Stimulated activated CD4-positive, alpha-beta T cell treated with anti-CD3 and anti-CD28 coated beads, TNF-alpha, amount 100 ng/mL, for 24 hours (primary cell): ENCODE measurements at places on chromosomes 5 and 9.

GRCh38 chr5:15008921-15009320, 137.3 kb upstream of the ANKH start:
- DNase-seq: no peak

GRCh38 chr9:12212860-12213259, 480.3 kb upstream of the TYRP1 start:
- DNase-seq: no peak

- DNase-seq: no peak
Observed at GRCh38 chr9:94181408-94182181, 77.5 kb upstream of the ZNF169 start.

DNA sequence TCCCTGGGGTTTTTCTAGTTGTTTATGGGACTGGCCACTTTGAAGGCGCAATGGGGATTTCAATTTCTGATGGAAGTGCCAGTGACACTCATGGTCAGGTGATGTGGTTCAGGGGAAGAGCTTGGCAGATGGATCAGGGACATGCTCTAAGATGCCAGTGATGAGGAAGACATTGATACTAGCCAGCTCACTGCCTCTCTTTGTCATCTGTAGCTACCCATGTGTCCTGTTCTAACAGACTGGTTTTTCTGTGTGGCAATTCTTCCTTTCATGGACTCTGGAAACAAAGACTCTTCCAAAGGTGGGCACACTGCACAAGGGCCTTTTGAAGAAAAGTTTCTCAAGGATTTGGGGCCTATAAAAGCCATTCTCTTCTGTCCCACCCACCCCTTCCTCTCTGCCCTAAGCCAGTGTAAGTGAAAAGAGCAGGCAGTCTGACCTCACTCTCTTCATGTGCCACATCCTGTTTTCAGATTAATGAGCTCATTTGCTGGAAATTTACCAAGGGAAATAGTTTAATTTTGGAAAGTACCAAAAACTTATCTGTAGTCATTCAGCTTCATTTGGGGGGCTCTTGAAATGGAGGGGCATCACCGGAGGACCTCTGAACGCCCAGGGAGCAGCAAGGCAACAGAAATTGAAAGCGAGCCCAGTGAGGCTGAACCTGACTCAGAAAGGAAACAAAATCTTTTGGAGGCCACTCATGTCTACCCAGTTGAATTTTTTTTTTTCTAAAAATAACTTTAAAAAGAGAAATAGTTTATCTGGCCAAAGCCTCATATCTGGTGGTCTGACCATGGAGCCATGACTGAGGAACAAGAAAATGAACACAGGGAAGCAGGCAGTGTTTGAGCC, 4.9 kb upstream of the TRAF1 start:
- DNase-seq: no peak

DNA sequence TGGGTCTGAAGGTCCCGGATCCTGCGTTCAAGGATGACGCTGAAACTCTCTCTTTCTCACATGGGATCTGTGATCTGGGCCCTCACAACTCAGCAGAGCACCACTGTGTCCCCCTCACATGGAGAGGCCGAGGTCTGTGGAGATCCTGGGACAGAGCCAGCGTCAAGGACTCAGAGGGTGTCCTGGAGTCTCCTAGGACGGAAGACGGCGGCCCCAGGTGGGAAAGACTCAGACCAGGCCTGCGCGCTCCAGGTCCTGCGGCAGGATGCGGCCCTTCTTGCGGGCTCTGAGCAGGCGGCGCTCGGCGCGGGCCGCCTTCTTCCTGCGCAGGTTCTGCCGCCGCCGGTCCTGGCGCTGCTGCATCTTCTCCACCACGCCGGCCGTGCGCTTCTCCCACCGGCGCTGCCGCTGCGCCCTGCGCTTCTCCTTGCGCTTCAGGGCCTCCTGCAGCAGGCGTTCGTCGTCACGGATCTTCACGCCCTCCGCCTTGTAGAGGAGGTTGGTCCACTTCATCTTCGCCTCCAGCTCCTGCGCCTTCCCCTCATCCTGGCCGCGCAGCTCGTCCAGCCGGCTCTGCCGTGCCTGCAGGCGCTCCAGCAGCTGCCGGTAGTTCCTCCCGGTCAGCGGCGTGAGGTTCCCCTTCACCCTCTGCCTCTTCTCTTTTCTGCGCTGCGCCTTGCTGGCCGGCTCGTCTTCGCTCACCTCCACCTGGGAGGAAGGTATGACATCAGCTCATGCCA, 4.2 kb downstream of the SURF6 start:
- no peak for DNase-seq

GRCh38 chr9:95004411-95005277, 278.1 kb downstream of the AOPEP start:
- DNase-seq: no peak

GRCh38 chr5:67173959-67174358, 22.6 kb downstream of the CD180 start:
- no peak for DNase-seq

DNA sequence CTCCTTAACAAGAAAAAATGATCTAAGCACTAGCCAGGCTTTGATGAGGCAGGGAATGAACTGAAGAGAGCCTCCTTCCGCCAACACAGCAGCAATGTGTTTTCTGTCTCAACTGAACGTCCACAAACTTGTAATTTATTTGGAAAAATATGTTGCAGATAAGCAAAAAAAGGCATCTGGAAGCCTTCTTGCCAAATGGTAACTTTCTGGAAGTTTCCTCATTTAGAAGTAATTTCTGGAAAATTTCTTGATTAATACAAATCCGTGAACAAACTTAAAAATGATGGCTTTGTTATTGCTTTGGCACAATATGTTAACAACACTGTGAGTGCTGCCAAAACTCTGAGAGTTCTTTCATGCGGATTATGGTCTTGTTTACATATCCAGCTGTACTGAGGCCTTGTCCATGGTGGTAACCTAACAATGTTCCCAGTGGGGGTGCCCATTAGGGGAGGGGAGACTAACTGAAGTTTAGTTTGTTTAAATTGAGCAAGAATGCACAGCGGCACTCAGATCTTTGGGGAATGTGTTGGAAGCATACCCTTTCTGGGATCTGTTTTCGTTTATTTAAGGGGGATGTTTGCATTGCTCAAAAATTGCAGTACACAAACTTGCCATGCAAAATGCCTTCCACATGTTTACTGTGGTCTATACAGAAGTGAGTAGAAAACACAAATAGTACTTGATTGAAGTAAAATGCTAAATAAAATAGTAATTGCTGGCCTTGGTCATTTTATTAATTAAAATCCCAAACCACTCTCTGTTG, 334.7 kb downstream of the NR2F1-AS1 start:
- no peak for DNase-seq

DNA sequence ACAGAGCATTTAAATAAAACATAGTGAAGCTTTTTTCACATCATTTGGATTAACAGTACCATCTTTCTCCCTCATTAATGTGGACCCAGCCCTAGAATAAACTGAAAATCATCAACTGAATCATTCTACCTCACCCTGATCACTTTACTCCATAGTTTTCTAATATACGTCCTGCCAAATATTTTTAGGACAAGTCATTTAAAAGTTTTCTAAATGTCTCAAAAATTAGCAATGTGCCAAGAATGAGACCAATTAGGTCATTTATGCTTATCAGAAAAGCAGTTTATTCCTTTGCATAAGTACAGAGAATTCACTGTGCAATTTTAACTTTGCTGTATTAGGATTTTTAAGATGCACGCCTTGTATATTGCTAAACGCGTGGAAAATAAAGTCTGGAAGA, 284.4 kb downstream of the PIK3R1 start:
- DNase-seq: no peak

- no peak for DNase-seq
Observed at GRCh38 chr5:81642210-81642609, 108.7 kb downstream of the SSBP2 start.

DNA sequence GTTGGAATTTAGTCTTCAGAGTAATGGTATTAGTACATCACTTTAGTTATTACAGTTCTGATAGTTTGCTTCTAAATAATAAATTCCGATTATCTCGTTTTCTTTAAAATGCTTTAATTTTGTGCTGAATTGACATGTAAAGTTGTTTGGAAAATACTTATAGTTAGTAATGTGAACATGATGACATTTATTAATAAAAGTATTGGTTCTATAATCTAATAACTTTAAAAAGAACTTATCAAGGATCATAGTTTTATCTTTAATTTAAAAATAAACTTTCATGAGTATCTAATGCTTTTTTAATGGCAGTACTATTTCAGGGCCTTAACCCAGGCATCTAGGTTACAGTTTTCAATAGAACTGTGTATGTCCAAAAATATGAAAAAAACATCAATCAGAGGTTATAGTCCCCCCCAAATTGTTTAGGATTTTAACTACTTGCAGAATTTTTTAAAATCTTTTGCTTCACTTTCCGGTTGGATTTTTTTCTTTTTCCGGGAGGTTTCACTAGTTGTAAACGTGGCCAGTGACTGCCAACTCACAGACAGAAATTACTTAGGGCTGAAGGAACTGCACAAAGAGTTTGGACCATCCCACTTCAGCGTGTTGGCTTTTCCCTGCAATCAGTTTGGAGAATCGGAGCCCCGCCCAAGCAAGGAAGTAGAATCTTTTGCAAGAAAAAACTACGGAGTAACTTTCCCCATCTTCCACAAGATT, 680 bp downstream of the GPX8 start:
- no peak for DNase-seq

DNA sequence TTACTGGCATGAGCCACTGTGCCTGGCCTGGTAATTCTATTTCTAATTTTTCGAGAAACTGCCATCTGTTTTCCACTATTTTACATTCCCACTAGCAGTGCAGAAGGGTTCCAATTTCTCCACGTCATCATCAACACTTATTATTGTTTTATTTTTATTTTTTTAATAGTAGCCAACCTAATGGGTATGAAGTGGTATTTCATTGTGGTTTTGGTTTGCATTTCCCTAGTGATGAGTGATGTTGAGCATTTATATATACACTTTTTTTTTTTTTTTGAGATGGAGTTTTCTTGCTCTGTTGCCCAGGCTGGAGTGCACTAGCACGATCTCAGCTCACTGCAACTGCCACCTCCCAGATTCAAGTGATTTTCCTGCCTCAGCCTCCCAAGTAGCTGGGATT, 28.3 kb downstream of the WWC1 start:
- DNase-seq: no peak

- DNase-seq: peak; percentile 76
Observed at GRCh38 chr5:138178516-138179276, at the start of the genes BRD8 and KIF20A. Gene BRD8 (minus strand): TSS chr5:138178630. CDS start chr5:138178614, 16 bp downstream. Gene KIF20A (plus strand): TSS chr5:138179112. CDS start chr5:138179681, 569 bp downstream.

GRCh38 chr5:59246145-59246869, 647.2 kb downstream of the PDE4D start:
- DNase-seq: no peak

GRCh38 chr9:37512437-37512836, 26.7 kb downstream of the POLR1E start:
- DNase-seq: no peak

GRCh38 chr5:96709152-96709821, 47.1 kb downstream of the CAST start:
- no peak for DNase-seq

GRCh38 chr5:174336479-174336878, 291.0 kb downstream of the NSG2 start:
- no peak for DNase-seq

DNA sequence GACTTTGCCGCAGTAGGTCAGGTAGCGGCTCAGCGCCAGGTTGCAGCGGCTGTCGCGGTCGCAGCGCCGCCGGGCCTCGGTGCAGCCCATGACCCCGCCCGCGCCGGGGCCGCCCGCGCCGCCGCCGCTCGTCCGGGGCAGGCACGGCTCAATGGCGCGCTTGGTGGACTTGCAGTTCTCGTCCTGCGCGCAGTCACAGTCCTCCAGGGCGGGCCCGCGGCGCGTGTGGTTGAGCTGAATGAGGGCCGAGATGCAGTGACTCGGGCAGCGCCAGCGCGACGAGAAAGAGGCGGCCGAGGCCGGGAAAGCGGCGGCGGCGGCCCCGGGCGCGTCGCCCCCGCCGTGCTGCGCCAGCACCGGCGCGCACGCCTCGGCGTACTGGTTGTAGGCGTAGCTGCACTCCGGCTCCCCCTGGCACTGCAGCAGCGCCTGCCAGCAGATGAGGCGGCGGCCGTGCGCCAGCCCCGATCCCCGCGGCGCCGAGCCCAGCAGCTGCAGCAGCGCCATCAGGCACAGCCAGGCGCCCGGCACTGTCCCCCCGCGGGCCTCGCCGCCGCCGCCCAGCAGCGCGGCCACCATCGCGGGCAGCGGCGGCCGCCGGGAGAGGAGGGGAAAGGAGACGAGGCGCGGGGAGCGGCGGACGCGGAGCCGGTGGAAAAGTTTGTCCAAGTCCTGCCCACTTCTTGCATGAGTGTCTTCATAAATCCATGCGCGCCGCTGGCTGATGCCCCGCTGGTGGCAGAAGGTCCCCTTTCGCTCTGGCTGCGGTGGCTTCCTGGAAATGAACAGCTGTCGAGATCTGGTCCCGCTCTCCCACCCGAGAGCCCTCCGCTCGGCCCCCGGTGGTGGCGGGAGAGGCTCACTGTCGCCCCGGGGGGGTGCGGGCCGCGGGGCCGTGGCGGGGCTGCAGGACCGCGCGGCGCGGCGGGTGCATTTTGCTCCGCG, 833 bp downstream of the GAS1 start:
- DNase-seq: peak; percentile 18

GRCh38 chr5:37005252-37005651, 128.7 kb downstream of the NIPBL start:
- no peak for DNase-seq

DNA sequence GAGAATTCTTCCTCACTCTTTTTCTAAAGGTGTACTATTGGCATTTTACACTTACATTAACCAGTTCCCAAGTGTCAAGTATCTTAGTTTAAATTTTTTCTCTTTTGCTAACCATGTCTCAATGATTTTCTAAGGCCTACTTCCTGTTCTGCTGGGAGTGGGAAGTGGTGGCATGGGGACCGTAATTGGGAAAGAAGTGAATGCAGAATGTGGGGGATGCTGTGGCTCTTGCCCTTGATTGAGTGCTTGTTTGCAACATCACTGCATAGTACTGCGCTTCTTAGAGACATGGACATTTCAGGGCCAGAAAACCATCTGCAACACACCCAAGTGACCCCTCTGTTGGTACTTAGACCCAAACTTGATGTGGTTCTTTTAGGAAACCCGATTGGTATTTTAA, 32.8 kb downstream of the MRRF start:
- DNase-seq: no peak

DNA sequence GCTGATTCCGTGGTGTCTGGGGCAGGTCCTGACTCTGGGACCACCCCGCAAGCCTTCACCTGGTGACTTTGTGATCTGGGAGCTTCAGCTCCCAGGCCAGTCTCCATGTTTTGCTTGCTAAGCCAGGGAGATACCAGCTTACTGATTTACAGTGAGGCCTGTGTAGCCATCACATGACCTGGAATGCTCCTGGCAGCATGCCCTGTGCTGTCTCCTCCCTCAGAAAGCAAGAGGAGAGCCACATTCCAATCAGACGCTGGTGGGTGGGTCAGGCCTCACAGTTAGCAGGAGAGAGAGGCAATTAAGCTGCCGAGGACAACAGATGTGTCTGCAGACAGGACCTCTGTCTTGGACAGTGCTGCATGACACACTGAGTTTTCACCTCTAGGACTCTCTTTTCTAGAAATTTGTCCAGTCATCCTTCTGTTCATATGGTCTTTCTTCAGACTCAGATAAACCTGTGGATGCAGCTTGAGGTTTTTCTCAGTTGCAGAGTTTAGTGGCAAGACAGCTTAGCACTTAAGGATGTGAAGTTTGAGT, 24.4 kb upstream of the GRPEL2 start:
- DNase-seq: no peak
